ENCODE measurements at places on chromosomes 7 and 10.

GRCh38 chr7:4045450-4045849, 636.6 kb upstream of the FOXK1 start:
- DNase-seq = no peak

DNA sequence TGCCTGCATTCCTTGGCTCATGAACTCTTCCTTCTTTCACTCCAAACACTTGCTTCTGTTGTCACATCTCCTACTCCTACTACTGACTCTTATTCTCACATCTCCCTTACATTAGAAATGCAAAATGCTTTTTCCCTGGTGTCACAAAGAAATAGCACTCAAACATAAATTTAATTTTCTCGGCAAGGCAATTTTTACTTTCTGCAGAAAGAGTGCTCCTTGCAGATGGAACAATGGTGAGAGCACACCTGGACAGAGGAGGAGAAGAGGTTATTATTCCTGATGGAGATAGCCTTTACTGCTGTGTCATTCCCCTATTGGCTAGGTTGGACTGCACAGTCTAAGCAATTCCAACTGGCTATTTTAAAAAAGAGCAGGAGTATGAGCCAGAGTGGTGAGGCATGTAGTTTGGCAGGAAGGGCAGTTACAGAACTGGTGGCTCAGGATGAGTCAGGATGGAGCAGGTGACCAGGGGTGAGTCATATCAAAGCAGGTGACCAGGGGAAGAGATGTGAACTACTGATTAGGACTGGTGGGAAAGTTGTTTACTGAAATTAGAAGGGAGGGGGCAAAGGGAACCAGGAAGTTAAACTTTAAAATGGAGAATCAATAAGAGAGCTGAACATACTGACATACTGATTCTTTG, 52.9 kb downstream of the CYP2C9 start:
- no peak for DNase-seq

DNA sequence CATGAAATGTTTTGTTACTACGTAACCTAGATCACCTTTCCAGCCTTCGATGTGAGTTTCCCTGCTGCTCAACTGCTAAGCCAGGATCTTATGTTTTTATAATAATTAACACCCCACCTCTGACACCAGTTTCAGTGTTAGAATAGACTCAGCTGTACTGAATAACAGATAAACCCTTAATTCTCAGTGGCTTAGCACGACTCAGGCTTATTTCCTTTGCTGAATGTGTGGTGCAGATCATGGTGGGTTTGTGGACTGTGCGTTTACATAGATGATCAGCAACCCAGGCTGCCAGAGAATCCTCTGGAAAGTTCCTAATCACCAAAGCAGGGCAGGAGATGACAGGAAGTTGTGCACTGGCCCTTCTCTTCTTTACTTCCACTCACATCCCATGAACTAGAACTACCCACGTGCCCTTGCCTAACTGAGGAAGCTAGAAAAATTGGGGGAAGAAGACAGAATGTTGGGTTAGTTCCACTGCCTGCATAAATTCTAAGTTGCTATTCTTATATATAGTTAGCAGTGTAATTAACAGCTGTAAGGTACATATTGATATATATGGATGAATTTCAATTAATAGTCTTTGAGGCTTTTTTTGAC, 111.8 kb downstream of the MAPK8 start:
- DNase-seq = no peak

GRCh38 chr10:112497347-112497950, 50.4 kb downstream of the VTI1A start:
- DNase-seq = no peak

- no peak for DNase-seq
These were observed 1057.3 kb downstream of the CNTNAP2 start for GRCh38 chr7:147173883-147174282.

DNA sequence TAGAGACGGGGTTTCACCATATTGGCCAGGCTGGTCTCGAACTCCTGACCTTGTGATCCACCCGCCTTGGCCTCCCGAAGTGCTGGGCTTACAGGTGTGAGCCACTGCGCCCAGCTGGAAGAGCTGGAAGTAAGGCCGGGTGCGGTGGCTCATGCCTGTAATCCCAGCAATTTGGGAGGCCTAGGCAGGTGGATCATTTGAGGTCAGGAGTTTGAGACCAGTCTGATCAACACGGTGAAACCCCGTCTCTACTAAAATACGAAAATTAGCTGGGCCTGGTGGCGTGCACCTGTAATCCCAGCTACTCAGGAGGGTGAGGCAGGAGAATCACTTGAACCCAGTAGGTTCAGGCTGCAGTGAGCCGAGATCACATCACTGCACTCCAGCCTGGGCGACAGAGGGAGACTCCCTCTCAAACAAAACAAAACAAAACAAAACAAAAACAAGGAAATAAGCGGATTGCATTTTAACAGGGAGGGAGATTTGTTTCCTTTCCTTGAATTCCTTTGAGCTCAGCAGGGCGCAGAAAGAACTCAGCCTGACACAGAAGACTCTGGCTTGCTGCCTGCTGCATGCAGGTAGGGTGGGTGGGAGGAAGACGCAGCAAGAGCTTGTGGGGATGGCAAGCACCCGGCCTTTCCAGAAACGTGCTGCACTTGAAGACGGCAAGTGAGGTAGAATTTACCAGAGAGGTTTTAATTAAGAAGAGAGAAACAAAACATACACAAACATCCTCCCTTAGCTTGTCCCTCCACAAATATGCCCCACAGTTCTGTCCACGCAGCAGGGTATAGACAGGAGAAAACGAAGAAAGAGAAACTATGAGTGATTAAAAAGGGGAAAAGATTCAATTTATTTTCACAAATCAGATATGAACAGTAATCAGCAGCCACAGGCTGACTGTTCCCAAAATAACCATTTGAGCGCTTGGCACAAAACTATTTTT, 148.0 kb downstream of the RNF216 start:
- no peak for DNase-seq

- no peak for DNase-seq
These were observed 3.0 kb upstream of the AQP1 start for GRCh38 chr7:30908681-30909080.

DNA sequence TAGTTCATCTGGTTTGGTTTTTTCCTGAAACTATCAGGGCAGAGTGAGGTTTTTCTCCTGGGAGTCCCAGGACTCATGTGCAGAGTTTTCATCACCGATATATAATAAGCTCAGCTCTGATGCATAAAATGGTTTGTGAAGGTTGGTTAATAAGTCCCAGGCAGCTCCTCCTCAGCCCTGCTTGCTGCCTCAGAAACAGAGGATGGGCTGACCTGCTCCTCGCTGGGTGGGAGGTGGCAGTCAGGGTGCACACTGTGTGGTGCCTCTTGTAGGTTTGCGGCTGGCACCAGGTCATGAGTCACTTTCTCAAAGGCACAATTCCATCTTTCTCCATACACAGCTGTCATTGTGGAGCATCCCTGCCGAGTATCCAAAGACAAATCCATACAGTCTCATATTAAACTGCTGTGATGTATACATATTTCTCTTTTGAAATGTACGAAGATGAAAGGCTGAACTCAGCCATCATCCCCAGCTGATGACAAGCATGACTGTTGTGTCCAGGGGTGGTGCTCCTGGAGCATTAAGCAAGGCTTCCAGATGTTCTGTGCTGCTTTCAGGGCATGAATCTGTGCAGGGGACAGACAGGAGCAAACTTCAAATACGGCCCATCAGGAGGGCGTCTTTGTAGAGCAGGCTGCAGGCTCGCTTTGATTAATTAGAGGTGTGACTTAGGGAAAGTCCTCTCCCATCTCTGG, 125.7 kb upstream of the NPS start:
- no peak for DNase-seq

- no peak for DNase-seq
These were observed 218.8 kb downstream of the PHF14 start for GRCh38 chr7:11192506-11192905.

DNA sequence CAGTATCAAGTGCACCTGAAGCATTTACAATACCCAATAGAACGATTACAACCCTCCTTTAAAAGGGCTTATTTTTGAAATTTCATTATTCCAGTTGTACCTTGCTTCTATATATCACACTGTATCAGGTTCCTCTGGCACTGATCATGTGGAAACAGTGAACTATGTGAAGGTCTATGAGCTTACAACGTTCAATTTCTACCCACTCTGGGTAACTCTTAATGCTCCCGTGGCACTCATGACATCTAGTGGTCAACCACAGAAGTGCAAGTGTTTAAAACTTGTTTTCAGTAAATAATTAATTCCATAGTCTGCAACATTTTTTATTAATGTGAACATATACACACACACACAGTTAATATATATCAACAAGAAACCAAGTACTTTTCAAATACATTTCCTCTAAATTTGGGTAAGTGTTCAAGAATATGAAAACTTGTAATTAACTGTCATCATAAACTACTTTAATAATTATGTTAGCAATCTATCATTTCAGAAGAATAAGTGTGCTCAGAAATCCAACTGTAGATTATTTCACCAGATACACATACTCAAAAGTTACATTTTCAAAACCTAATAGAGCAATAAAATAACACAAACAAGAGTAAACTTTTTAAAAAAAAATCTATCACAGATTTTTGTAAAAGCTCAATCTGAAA, 61.0 kb downstream of the MPP7 start:
- DNase-seq = no peak

- DNase-seq = no peak
These were observed 432.2 kb upstream of the KLF6 start for GRCh38 chr10:4217187-4217586.

GRCh38 chr10:101768791-101769170, 7.1 kb downstream of the FGF8 start:
- DNase-seq = no peak

DNA sequence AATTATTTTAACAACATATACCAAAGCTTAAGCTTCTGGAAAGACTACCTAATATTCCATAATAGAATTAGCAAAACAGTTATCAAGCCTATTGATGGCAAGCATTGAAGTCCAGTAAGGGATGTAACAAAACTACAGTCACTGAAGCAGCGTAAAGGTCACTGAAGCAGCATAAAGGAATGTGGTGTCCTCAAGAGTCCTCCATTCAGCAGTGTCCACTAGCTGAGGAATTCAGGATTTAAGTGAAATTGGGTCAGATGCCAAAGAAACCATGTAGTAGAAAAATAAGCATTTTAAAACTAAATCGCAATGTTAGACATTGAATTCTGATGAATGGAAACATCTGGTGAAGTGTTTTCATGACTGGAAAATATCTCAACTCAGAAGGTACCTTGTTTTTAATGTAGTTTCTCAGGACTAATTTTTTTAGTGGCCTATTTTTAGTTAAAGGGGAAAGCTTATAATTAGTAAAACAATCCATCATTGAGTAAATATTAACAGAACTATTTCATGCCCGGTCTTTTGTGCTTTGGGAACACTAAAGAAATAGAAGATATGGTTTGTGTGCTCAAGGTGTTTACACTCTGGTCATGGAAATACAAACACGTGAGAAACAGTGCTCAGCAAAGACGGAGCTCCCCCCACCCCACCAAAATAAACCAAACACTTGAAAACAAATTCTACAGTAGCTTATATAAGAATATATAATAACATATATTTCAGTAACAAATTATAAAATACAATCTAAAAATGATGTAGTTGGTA, 121.4 kb downstream of the CDK14 start:
- no peak for DNase-seq

- DNase-seq = no peak
These were observed 106.1 kb downstream of the PRKCQ start for GRCh38 chr10:6473901-6474370.

GRCh38 chr7:29588212-29588611, 24.6 kb downstream of the PRR15 start:
- DNase-seq = no peak

DNA sequence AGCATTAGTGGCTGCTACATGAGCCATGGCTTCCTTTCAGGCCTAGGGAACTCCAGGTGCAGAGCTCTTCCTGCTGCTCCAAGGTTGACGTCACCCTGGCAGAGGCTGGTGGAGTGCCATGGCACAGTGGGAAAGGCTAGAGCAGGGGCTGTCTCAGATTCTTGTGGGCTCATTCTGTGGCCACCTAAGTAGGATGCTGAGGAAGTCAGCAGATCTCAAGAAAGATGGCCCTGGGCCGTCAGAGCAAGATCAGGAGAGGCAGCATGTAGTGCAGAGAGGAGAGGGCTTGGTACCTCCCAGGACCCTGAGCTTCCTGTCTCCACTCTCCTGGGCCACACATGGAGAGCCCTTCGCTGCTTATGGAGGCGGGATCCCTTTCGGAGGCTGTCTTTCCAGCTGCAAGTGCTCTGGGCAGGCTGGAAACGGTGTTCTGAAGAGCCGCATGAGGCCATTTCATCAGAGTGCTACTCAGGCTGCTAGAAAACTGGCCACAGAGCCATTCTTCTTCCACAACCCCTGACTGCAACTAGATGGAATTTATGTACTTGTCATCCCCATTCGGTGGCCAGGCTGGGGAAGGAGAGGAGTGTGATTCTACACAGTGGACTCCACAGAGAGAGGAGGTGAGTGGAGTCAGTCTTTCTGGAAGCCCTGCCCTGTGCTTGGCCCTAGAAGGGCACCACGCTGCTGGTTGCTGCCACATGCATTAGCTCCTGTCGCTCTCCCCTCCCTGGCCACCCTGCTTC, 304.2 kb downstream of the RPS24 start:
- no peak for DNase-seq

DNA sequence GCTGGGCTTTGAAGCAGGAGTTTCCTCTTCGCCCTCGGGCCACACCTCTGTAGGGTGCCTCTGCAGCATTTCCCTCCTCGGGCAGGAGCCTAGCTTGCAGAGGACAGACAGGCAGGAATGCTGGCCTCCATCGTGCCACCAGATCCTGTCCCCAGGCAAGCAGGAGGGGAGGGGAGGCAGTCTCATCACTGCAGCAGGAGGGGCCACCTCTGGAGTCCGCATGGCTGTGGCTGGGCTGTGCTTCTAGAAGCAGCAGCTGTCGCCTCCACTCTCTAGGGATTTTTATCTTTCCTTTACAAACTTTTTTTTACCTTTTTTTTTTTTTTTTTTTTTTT, 181.4 kb downstream of the CUX1 start:
- no peak for DNase-seq

DNA sequence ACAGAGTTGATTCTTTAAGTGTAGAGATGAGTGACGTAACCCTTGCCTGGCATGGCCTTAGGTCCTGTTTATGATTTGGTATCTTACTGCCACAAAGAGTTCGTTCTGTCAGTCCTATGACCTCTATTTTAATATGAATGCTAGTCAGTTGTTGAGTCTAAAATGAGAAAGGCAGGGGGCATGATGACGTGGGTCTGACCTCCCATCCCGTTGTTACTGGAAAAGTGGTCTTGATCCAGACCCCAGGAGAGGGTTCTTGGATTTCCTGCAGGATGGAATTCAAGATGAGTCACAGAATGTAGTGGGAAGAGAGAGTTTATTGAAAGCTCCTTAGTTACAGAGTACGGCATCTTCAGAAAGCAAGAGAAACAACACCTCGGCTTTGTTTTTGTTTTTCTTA, 317.0 kb upstream of the COBL start:
- DNase-seq = no peak

DNA sequence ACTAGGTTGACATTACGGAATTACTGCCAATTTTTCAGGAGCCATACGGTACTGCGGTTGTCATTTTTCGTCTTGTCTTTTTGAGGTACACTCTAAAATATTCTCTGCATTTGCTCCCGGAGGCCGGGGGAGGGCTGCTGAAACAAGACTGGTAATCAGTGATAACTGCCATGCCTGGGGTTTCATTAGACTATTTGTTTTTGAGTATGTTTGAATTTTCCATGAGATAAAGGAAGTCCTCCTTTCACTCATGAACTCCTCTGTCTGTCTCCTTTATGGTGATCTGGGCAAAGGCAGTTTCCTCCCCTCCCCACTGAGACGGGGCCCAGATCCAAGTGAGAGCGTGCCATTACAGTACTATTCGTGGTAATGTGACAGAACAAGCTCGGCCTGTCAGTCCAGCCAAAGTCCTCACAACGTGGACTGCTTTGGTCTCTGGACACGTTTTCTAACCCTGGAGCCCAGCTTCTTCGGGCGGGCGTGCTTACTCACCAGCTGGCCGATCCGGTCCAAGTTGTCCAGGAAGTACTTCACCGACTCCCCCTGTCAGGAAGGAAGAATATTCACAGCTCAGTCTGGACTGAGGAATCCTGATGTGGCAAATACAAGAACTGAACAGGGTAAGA, 45.1 kb downstream of the AMZ1 start:
- DNase-seq = no peak

All from NCI-H1930 (cell line).